Amygdala (tissue), 56 donors: ENCODE measurements at places on chromosomes 1 and 21.

DNA sequence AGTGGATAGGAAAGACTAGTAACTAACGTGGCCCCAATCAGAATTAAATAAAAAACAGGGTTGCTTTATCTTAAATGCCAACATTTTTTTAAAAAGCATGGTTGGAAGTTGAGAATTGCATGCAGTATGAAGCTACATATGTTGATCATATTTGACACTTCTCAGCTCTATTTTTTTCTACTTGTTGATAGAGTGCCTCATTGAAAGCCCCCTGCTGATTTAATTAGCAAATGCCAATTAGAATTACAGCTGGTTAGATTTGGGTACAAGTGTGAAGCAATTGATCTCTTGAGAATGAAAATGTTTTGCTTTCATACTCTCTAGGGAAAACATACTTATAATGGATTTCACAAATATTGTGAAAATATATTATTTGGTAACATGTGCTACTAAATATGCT, 40.5 kb downstream of the CHD1L start:
- DNase-seq = no peak

- DNase-seq = no peak
These were observed 70.6 kb downstream of the GATAD2B start for GRCh38 chr1:153852170-153852569.

- no peak for DNase-seq
These were observed 19.9 kb upstream of the LHX4 start for GRCh38 chr1:180210008-180210620.

DNA sequence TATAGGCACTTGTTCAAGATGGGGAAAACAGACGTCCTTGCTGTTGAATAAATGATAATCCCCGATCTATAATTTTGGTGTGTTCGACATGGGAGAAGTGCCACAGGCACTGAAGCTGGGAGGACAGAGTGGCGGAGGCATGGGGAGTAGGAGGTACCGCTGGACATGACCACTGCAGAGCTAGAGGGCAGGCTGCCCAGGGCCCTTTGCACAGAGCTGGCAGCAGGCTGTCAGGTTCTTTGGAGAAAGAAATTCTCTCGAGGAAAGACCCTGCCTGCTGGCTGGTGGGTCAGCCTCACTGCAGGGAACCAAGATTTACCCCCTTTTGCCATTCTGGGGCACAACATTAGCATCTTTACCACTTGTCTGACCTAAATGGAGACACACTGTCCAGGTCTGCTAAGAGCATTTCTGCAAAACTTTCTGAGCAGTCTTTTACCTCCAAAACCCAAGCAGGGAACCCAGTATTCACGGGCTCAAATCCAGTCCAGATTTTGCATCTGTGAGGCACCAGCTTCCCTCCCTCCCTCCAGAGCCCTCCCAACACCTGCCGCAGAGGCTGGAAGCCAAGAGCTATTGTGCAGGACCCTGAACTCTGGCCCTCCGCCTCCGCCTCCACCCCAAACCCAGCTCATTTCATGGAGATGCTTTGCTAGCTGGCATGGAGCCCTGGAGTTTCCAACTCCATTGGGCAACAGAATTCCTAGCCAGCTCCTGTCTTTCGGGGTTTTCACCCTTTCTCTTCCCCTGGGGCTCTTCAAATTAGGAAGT, 142.3 kb downstream of the PLXNA2 start:
- DNase-seq = peak; percentile 59

DNA sequence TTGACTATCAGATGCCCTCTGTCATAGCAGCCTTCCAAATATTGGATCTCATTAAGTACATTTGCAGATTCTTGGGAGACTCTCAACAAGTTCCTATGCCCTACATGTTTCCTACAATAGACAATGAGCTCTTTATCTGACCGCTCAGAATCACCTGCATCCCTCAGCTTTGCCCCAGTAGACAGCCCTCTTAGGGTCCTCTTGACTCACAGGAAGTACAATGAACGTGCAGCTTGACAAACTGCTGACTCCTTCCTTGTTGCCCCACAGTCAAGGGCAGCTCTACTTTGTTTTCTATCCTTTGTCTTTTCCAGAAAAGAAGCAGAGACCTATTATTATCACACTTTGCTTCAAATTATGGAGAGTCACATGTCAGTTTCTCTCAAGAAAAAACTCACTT, 27.6 kb downstream of the SLC44A5 start:
- DNase-seq = no peak

GRCh38 chr1:53754484-53755312, 15.7 kb upstream of the GLIS1 start:
- no peak for DNase-seq

- DNase-seq = no peak
These were observed 19.5 kb downstream of the LACTBL1 start for GRCh38 chr1:22953057-22953739.

DNA sequence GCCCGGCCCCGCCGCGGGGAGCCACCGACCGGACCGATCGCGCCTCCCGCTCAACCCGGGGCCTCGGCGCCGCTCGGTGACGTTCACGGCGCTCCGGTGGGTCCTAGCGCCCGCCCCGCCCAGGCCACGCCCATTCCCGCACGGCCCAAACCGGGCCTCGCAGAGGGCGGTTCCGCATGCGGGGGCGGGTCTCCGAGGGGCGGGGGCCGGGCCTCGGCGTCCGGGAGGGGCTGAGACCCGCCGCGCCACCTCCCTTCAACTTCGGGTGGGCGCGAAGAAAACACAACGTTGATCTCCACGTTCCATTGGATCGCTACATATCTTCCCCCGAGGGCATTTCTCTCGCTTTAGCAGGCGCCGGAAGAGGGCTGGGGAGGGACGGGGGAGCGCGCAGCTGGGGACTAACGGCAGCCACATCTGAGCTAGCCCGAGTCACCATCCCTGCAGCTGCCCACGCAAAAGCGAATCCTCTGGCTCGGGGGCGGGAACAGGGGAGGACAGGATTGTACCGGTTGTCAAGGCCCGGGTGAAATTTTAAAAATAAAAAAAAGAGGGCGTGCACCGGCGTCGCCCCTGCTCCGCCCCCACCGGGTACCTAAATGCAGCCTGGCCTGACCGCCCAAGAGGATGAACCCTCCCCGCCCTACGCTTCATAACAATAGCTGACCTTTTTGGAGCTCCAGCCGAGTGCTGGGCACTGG, at the start of gene MAD2L2:
MAD2L2 (minus strand) TSS at position 78 of the 701 bp plus-strand sequence. CDS start 547 bp downstream, outside the sequence.
- DNase-seq = peak; percentile 86
